Cortex of kidney (tissue), 1 donor: ENCODE measurements at places on chromosomes 11 and 22.

DNA sequence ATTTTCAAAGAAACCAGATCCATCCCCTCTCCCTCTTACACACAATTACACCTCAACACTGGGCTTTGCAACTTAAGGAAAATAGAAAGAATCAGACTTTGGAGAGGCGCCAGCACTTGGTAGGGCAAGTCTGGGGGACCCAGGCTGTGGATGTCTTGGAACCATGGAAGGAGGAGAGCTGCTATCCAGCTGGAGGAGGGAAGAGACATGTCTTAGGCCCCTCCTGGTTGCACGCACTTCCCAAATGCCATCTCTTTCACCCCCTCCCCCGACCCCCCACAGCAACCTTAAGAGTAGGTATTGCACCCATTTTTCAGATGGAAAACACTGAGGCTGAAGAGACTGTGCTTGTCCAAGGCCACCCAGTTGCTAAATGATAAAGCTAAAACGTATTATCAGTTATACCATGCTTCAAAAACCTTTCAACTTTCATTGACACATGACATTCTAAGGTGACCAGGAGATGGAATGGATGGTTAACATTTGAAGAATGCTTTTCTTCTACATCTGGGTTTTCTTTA lies 3.9 kb downstream of the TIMP3 start:
- no peak for DNase-seq

DNA sequence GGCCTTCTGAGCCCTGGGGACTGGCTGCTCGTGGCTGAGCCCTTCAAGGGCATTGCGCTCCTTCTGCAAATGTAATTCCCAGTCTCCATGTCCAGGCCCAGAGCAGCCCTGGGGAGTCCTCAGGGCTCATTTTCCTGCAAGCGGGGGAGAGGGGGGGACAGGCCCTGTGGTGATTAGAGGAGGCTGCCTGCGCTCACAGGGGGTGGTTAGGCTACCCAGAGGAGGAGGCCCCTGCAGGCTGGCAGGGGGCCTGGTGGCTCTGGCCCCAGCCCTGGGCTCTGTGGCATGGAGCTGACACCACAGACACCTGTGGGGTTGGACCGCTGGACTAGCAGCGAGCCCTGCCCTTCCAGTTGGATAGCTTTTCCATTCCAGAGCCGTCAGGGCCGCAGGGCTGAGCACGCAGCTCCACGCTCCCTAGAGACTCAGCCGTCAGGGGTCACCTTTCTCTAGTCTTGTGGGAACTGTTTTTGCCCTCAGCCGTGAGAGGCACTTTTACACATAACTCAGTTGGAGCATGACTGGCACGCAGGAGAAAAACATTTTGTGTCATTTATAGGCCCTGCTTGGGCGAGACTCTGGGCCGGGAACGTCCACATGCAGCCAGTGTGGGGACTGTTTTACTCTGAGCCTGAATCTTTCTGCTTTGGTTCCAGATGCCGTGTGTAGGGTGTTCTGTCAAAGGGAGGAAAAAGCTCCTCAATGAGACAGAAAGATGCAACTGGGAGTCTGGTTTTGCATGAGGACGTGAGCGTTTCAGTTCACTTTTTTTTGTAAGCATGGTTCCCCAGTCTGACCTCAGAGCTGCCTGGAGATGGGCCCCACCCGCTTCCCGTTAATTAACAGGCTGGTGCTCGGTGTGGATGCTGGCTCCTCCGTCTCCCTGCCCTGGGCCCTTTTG lies 58.1 kb downstream of the LRP5 start:
- no peak for DNase-seq

DNA sequence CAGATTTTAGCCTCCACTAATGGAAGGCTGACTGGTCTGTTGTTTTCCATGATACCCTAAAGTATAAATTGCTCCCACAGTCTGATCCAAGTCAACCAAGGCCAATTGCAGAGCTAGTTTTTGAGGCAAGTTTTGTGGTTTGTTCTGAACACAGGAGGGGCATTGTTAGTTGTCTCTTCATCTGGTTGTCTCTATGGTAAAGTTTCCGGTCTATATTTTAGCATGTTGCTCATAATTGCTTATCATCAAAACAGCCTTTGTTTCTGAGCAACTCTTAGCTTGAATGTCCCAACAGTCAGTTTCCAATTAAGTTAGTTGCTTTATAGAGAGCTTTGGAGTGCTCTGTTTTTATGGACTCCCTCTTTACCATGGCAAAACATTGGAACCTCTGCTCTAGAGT lies 217.6 kb upstream of the CARD18 start:
- no peak for DNase-seq

GRCh38 chr22:26226538-26227297 lies 57.5 kb downstream of the SEZ6L start:
- DNase-seq: no peak

GRCh38 chr11:75532200-75533048 lies 6.7 kb upstream of the GDPD5 start:
- no peak for DNase-seq

- DNase-seq: no peak
These were observed 15.3 kb downstream of the LTBP3 start for GRCh38 chr11:65542738-65543390.

DNA sequence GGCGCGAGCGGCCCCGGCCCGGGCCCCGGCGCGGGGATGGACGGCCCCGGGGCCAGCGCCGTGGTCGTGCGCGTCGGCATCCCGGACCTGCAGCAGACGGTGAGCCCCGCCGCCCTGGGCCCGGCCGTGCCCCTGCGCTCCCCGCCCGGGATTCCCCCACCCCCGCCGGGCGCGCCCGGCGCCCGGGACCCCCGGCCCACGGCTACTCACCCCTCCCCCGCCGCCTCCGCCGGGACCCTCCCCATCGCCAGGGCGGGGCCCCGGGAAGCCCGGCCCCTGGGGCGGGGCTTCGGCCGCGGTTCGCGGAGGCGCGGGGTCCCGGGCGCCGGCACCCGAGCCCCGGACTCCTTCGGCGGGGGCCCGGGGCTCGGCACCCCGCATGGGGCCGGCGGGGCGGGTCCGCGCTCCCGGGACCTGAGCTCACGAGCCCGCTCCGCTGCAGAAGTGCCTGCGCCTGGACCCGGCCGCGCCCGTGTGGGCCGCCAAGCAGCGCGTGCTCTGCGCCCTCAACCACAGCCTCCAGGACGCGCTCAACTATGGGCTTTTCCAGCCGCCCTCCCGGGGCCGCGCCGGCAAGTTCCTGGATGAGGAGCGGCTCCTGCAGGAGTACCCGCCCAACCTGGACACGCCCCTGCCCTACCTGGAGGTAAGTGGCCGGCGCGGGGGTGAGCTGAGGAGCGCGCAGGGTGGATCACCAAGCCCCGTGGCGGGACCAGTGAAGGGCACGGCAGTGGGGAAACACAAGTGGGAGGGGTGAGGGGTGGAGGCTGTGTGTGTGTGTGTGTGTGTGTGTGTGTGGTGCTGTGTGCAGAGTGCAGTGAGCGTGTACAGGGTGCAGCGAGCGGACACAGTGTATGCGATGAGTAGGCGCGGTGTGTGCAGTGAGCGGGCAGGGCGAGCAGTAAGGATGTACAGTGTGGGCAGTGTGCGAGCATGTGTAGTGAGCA lies 2.3 kb downstream of the SHANK3 start:
- DNase-seq: no peak

DNA sequence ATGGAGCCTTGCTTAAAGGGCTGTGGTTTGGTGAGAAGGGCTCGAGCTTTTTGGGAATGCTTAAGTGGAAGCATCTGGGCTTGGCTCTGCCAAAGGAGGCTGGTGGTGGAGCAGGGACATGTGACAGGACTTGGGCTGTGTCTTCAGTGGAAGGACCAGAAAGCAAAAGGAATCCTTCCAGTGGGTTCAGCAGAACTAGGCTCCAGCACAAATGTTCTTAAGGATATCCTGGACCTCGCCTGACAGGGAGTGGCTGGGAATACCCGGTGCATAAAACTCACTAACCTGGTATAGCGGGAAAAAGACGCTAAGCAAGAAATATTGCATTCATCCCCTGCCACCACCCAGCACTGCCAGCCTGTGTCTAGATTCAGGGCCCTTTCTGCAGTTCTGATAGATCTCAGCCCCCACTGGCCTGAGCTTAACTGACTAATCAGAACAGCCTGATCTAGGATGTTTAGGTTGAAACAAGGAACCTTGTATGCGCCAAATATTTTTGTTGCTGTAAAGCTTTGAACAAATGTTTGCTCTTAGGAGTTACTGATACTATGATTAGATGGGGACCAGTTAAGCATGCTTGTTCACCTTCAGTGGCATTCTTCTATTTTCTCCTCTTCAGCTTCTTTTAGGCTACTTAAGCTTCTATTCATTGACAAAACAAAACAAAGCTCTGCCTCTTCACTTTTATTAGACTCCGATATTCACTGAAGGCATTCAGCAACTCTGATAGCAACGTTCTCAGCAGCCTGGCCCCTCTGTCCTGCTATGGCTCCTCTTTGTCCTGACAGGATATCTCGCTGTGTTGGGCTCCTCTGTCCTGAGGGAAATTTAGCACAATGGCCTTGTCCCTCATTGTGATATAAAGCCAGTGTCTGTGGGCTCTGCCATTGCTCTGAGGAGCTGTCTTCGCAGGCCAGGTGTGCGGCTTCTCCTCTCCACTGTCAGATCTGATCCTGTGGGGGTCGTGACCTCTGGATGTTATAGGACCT lies 25.0 kb downstream of the PPFIBP2 start:
- no peak for DNase-seq

DNA sequence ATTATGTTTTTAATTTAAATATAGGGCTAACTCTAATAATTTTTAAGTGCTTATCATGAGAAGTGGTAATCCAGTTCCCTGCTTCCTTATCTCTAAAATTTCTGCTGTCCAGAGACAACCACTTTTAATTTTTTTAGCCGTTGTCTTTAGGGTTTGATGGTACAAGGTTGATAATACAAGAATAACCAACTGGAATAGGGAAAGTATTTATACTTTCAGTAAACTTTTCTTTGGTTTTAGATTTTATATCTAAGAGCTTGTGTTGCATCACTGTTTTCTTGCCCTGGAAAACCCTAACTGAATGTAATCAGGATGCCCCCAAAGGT lies 46.5 kb upstream of the ADORA2A start:
- no peak for DNase-seq

GRCh38 chr11:68955607-68955958 lies 25.2 kb downstream of the MRGPRD start:
- no peak for DNase-seq

DNA sequence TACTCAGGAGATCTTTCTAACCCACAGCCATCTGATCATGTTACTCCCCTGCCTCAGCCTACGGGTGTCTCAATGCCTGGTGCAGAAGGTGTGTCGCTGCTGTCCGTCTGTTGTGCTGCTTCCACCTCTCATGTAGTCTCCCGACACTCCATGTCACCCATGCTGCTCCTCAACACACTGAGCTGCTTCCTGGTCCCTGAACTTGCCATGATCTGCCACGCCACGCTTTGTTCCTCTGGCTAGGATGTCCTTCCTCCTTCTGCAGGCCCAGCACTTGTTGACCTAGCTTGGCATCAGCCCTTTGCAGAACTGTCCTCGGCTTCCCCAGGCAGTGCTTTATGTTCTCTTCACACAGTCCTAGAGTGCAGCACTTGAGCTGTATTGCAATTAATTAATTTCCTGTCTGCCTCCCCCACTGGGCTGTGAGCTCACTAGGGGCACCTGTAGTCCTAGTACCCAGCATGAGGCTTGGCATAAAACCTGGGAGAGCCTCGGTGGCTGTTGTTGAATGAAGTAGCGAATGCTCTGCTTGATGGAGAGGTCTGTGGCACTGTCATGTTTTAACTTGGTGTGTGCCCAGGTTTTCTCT lies 9.5 kb downstream of the GTPBP1 start:
- DNase-seq: no peak

- DNase-seq: no peak
These were observed 82.4 kb upstream of the BIRC3 start for GRCh38 chr11:102234779-102235439.

DNA sequence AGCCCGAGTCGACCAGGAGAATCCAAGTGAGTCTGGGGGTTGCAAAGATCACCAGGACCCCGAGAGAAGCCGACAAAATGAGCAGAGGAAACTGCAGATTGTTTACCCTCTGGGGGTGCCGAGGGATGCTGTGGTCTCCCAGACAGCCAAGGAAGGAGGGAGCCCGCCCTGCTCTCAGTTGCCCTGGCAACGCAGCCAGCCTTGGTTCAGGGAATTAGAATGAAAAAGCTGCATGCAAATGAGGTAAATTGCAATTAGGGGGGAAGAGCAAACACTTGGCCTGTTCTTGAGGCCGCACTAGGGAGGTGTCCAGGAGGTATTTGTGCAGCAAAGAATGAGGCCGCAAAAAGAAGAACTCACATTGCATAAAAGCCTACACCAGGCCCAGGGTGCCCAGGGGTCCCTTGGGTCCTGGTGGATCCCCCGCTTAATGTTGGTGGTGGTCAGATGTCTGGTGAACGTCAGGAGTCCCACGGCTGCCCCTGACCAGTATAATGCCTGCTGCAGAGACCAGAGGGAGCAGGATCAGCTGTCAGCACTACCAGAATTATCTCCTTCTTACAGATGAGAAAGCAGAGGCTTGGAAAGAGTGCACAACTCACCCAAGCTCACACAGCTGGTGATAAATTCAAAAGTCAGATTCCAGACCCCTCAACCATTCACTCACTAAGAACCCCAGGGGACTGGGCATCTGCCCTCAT lies 40.3 kb upstream of the ATXN10 start:
- no peak for DNase-seq

DNA sequence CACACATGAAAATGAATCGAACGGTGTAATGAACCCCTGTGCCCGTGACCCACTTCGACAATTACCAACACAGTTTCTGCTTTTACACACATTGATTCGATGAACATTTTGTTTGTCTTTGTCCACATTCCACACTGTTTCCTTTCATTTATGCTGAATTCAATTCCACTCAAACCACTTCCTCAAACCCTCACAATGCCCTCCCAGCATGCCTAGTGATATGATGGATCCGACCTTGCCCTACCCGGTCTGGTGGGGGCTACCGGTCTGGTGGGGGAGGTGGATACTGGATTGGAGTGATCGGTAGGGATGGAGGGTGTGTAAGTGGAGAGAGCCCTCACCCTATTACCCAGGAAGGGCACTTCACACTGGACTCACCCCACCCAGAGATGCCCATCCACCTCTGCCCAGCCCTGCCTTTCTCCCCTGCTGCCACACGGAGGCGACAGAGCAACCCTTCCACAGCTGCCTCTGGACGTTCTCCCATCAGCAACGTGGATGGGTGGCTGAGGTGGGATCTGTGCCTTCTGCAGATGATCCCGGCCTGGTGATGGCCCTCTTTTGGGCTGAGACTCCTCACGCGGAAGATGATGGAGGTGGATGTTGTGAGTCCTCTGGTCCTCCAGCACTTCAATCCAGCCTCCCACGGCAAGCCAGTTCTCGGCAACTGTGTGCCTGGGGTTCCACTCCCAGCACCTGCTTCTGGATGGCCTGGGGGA lies 33.0 kb upstream of the P2RY2 start:
- no peak for DNase-seq

GRCh38 chr11:23257088-23257487 lies 396.8 kb upstream of the CCDC179 start:
- no peak for DNase-seq

GRCh38 chr11:43541993-43542392 lies 138.5 kb upstream of the HSD17B12 start:
- no peak for DNase-seq

- DNase-seq: no peak
These were observed 19.8 kb upstream of the PSMA1 start for GRCh38 chr11:14539982-14540421.

- no peak for DNase-seq
These were observed 20.5 kb upstream of the SCGB1A1 start for GRCh38 chr11:62398011-62398994.

GRCh38 chr11:119687373-119688046 lies 41.5 kb downstream of the NECTIN1 start:
- no peak for DNase-seq
